ENCODE measurements at places on chromosomes 1 and 21.

DNA sequence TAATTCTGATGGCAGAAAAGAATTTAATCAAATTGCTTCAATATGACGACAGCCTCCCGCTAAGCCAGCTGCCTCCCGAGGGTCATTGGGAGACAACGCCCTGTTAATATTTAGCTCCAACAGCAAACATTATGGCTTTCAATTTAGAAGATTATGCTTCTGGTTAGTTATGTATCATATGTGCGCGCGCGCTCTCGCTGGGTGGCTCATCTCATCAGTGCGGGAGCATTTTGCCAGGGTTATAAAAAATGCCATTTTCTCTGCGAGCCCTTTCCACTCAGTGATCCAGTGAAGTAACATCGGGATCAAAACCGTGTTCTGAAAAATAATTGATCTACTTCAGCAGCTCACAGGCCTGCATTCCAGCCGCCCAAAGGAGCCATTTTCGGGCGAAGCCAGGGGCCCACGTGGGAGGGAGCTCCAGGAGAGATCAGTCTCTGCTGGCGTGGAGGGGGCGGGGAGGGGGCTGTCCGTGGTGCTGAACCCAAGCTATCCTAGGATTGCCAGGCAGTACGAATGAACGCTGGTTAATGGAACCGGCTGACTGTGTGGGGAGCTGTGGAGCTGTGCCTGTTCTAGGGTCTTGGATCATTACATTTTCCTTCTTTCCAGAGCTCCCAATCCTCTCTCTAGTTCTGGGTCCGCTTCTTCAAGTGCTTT lies 219.1 kb upstream of the ZC3H12A start:
- DNase-seq: peak; percentile 19

DNA sequence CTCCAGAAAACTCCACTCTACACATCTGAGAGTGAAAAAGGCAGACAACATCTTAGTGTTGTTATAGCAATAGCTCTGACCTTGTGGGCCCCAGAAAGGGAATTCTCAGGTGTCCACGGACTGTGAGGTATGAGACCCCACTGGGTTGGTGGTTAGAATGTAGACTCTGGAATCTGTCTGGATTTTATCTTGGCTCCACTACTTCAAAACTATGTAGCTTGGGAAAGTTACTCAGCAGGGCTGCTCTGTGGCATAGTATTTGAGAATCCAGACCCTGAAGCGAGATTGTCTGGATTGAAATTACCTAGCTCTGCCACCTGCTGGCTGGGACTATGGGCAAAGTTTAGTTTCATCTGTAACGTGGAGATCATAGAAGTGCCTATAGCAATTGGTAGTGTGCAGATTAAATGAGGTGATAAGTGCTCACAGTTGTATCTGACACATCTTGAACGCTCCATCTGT lies 25.8 kb downstream of the PRDM2 start:
- peak; percentile 21 for DNase-seq

GRCh38 chr1:152886758-152887409 lies 8.8 kb downstream of the SMCP start:
- DNase-seq: no peak

DNA sequence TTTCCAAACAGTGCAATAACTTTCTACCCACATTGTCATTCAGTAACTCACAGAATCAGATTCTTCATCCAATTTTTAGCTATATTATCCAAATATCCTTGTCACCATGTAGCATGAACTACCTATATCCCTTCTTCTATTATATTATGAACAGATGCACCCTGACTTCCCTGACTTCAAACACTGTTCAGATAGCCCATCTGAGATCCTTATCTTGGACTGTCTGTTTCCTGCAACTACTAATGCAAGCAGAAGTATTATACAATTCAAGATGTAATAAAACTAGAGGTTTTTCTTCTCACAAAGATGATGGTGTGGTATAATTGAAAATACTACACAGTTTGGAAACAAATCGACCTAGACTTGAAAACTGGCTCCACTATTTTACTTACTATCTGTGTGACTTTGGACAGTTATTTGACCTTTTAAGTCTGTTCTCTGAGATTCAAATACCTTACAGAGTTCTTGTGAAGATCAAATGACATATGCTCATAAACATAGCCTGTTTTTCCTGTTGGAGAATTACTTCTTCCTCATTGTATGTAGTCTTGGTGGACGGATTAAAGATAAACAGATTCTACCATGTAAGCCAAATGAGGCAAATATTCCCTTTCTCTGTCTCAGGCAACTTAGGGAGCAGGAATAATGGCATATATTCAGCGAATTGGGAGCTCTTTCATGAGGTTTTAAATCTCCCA lies 407.9 kb upstream of the ZRANB2 start:
- DNase-seq: no peak

DNA sequence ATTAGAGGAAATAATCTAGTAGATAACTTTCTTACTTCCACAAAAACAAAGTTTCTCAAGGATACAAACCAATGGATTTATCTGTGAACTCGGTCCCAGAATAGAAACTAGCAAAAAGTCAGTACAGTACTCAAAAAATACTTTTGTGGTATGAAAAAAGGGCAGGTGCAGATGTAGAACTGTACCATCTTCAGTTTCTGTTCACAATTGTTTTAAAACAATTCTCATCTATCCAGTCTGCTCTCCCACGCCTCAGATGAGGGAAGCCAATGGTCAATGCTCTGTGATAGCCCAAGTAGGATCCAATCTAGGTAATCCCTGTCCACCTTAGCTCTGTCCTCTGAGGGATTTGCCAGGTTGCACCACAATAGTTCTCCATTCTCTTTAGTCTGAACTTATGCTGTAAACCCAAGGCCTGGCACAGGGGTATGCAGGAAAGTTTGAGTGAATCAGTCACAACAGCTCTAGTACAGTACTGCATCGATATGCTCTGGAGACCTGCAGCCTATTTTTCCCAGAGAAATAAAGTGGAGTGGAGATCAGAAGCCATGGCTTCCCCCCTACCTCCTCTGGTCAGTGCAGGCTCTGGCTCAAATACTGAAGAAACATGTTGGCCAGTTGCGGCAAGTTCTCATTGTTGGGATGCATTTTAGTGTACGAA lies 1.4 kb downstream of the KTI12 start:
- peak; percentile 8 for DNase-seq

Measured in A549 (cell line).